ENCODE measurements at places on chromosomes 3 and 15.

DNA sequence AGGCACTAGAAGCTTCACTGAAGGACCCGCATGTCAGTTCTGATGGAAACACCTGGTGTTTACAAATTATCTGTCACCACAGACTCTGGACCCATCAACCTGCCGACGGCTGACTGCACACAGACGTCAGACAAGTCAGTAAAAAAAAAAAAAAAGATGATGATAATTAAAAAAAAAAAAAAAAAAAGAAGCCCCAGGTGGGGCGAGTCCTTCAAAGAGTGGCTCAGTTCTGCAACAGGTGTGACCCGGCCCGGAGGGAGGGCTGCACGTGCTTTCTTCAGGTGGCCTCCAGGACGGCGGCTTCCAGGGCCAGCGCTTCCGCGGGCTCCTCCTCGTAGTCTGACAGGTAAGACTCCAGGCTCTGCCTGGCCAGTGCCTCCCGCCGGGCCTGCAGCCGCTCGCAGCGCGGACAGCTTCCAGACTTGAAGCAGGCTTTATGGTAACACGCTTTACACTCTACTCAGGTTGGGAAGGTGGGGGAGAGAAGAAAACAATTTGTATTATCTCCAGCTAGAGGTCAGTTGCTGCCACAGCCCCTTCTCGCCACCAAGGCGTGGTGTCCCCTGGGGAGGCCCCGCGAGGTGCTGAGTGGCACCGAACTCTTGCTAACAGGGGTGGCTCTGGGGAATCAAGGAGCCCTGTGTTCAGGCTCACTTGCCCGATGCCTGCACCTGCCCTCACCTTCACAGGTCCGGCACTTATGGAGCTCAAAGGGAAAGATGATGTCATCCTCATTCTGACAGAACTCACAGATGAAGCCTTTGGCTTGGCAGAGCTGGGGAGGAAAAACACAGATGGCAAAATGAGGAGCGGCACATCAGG lies 61.8 kb downstream of the RUBCN start:
- no peak for DNase-seq

GRCh38 chr3:160473978-160474377 lies 24.4 kb upstream of the TRIM59 start:
- DNase-seq, result no peak

DNA sequence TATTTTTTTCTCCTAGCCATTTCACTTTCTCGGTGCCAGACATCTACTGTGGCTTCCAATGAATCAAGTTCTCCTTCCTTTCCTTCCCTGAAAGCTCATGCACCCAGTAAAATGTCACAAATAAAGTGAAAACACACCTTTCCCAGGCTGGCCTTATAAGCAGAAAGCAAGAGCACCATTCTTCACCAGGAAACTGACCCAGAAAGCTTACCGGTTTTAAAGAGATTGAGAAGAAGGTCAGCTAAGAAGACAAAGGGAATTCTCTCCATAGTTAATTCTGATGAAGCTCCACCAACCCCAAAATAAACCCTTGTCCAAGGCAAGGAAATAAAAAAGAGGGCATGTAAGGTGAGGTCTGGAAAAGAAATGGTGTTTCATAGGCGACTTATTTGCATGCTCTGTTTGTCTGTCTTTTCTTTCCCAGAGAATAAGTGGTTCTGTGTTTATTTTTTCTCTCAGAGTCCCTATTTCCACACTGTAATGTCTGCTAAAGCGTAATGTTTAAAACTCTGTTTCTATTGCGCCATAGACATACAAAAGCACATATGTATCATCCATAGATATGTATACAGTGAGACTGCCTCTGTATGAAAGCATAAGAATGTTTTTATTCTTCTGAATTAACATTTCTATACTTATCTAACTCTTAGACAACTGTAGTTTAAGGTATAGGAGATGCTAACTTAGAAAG lies 2.8 kb downstream of the LSAMP start:
- DNase-seq, result no peak

- DNase-seq, result no peak
Measured at GRCh38 chr3:144462337-144462736, 490.7 kb downstream of the DIPK2A start.

- DNase-seq, result no peak
Measured at GRCh38 chr3:117955196-117955595, 1079.5 kb downstream of the IGSF11 start.

DNA sequence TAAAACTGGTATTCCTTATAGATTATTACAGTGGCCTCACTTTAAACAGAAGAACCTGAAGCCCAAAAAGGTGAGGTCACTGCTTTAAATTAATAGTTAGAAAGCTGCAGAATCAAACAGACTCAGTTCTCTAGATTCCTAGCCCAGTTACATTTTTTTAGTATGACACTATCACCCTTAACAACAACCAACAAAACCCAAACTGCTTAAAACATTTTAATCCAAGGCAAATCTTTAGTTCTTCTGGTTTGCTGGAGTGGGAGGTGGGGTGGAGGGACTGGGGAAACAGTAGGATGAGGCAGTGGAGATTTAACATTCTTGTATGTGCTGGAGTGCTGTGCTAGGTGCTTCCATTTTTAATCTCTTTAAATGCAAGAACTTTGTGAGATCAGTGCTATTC lies 631.6 kb upstream of the KCNMB2 start:
- no peak for DNase-seq

DNA sequence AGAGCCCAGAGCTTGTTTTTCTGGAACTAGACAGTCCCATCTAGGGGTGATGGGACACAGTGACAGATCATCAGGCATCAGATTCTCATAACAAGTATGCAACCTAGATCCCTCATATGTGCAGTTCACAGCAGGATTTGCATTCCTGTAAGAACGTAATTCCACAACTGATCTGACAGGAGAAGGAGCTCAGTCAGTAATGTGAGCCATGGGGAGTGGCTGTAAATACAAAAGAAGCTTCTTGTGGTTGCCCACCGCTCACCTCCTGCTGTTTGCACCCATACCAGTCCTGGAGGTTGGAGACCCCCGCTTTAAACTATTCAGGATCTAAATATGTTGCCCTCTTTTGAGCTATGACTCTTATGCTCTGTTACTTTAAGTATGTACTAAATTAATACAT lies 167.3 kb downstream of the ALCAM start:
- DNase-seq, result no peak

GRCh38 chr15:71664622-71665021 lies 145.7 kb upstream of the NR2E3 start:
- no peak for DNase-seq

GRCh38 chr15:77632534-77633133 lies at the start of gene LINGO1:
TSS of gene LINGO1 (minus strand) at chr15:77632912. CDS start at chr15:77632315, 597 bp downstream.
- DNase-seq, result peak; percentile 76

- no peak for DNase-seq
Measured at GRCh38 chr15:101213570-101213969, 38.3 kb downstream of the CHSY1 start.

DNA sequence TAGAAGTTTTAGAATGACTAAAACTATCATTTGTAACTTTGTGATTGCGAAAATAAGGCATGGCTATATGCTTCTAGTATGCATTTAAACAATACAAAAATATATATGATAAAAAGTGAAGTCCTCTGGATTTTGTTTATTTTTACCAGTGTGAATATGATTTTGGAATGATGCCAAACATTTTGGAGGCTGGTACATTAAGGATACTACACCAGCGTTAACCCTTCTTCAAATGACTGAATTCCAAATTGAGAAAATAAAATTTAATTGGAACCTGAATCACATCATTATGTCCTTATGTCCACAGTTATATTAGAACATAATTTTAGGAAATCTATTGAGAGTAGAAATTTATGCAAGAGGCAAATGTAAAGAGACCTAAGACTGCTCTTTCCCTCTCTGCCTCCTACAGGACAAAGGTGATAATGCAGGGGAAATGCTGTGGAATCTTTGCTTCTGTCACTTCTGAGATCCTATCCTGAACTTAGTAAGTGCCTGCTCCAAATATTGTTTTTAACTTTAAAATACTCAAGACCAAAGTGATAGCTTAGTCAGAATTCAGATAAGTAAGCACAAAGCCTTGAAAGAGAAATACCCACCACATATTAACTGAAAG lies 121.1 kb upstream of the NANOGP8 start:
- DNase-seq, result no peak

- DNase-seq, result no peak
Measured at GRCh38 chr15:60534546-60534945, 55.6 kb upstream of the ICE2 start.

DNA sequence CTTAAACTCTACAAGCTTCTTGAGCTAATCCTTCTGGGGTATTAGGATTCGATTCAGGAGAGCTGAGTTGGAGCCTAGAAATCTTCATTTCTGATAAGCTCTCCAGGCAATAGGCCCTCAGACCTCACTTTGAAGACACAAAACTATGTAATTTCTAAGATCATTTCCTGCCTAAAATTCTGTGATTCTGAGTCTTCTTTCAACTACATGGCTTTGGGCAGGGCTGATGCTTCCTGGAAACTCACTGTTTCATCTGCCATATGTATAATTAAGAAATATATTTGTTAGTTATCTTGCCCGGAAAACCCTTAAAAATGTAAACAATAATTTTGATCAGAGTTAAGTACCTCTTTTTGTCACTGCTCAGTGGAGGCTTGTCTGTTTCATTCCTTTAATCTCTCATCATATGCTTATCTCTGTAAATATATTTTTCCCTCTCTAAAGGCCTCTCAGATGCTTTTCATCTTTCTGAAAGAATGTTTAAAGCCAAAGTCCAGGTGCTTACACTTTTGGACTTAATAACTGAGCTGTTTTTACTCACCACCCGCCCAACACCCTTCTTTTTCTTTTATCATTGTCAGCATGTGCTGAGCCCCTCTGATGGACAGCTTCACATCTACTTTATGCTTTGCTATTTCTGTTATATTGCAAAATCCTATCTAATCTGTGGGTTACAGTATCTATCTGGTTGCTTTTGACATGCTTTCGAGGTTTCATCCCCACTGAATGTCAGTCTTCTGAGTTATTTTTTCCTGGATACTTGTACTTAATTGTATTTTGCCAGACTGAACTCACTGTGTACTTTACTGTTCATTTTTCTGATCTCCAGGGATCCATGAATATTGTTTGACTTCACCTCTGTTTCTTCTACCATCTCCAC lies 38.2 kb downstream of the FILIP1L start:
- no peak for DNase-seq

- DNase-seq, result no peak
Measured at GRCh38 chr3:160210799-160211221, 14.4 kb upstream of the C3orf80 start.

- DNase-seq, result no peak
Measured at GRCh38 chr15:31457161-31457560, 130.5 kb downstream of the KLF13 start.
